Left kidney (tissue), 8 donors: ENCODE measurements at places on chromosomes 2 and 18.

GRCh38 chr18:45726603-45727002 is 2.6 kb downstream of the SLC14A1 start:
- no peak for DNase-seq

DNA sequence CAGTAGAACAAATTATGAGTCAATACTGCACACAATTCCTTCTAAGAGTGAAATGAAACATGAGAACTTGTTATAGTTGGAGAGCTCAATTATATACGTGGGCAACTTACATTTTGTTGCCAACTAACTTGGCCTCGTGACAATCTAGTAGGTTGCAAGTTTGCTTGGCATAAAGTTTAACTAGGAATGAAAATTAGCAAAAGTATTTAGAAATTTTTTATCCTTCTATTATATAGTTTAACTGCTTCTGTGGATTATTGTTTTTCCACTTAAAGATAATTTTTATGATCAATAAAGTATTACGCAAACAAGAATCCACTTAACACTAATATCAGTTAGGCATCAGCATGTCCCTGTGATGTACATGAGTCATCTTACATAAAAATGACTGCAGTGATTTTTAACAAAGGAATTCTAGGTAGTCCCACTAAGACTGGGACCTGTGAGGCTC is 41.1 kb downstream of the FAM124B start:
- no peak for DNase-seq

- DNase-seq, result no peak
Observed at GRCh38 chr2:219289537-219290361, 10.6 kb downstream of the DNAJB2 start.

- no peak for DNase-seq
Observed at GRCh38 chr18:36817039-36817438, 11.8 kb downstream of the TPGS2 start.

- no peak for DNase-seq
Observed at GRCh38 chr2:618422-618990, 58.7 kb downstream of the TMEM18 start.

- no peak for DNase-seq
Observed at GRCh38 chr18:75249672-75250470, 39.3 kb downstream of the TSHZ1 start.

- DNase-seq, result no peak
Observed at GRCh38 chr2:70679259-70679658, 88.7 kb downstream of the ADD2 start.

DNA sequence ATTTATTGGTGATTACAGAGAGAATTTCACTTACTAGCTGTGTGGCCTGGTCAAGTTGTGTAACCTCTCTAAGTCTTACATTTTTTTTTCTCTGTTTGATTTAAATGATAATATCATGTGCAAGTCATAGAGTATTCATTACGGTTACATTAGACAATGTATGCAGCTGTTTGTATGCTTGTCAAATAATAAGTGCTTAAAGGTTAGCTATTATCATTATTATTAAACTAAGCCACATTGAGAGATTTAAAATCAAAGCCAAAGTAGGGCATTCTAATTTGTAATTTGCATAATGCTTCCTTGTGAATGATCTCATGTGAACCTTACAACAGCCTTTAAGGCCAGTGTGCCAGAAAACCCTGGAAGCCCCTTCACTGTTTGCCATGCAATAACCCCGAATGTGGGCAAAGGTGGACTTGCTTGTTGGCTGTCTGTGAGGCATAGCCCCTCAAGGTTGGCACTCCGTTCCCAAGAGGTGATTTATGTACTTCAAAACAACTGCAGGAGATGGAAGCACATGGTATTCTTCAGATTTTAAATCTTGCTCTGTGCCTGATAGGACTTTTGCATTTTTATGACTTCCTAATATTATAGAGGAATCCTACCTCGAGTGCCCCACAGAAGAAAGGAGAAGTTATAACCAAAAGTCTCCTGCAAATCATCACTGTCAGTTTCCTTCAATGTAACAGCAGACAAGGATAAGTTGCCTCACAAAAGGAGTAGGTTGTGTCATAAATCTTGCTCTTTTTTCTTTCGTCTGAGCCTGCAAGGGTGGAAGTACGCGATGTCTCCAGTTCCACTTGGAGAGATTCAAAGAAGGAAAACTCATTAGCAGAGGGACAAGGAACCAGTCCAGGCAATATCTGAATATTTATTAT is 272.0 kb downstream of the TGIF1 start:
- DNase-seq, result no peak

DNA sequence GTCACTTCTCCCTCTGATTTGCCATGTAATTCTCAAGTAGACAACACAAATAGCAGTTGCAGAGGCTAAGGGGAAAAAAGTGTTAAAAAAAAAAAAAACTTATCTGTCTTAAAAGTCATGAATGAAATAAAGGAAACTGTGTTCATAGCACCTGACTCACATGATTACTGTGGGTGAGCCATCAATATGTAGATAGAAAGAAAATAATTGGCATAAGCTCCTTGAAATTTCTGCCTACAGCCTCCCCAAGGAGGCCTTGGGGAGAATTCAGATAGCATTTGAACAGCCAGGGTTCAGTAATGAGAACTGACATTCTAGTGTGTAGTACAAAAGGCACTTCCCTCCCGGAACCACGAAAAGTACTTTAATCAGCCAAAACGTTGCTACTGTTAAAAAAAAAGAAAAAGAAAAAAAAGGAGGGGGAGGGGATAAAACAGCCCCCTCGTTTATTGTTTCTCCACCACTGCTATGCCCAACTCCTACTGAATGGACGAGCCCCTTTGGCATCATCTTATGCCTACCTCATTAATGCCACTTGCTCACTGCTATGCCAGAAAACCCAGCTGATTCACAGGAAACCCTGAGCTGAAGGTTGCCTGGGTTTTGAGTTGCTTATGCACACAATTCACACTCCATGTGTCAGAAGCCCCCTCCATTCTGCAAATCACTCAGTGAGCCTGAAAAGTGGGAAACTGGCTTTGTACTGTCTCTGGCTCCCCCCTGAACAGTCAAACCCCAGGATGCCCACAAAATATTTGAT is 65.5 kb upstream of the KLF7 start:
- no peak for DNase-seq

DNA sequence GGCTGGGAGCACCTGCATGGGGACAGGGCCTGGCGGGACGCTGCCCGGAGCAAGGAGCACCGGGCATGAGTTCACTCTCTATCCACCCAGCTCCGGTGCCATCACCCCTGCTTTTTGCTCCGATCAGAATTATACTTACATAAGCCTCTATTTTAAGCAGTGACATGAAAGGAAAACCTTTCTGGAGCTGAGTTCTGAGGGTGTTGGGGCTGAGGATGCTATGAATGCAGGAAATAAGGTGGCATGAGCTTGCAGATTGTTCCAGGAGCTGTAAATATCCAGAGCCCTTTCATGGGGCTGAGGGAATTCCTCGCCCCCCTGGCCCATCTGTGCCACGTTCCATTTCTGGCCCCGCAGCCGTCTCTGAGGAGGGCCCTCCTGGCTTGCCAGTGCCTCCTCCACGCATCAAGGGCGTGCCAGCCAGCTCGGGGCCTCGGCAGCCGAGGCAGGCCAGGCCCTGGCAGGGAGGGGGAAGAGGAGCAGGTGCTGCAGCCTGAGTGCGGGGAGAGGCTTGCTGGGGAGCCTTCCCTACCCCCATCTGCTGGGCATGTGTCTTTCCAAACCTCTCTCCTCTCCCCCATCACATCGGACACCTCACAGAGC is 91.7 kb upstream of the MCFD2 start:
- DNase-seq, result no peak

GRCh38 chr2:217886091-217886490 is 116.7 kb downstream of the TNS1 start:
- no peak for DNase-seq

GRCh38 chr18:21100146-21100545 is 11.5 kb downstream of the ROCK1 start:
- no peak for DNase-seq

DNA sequence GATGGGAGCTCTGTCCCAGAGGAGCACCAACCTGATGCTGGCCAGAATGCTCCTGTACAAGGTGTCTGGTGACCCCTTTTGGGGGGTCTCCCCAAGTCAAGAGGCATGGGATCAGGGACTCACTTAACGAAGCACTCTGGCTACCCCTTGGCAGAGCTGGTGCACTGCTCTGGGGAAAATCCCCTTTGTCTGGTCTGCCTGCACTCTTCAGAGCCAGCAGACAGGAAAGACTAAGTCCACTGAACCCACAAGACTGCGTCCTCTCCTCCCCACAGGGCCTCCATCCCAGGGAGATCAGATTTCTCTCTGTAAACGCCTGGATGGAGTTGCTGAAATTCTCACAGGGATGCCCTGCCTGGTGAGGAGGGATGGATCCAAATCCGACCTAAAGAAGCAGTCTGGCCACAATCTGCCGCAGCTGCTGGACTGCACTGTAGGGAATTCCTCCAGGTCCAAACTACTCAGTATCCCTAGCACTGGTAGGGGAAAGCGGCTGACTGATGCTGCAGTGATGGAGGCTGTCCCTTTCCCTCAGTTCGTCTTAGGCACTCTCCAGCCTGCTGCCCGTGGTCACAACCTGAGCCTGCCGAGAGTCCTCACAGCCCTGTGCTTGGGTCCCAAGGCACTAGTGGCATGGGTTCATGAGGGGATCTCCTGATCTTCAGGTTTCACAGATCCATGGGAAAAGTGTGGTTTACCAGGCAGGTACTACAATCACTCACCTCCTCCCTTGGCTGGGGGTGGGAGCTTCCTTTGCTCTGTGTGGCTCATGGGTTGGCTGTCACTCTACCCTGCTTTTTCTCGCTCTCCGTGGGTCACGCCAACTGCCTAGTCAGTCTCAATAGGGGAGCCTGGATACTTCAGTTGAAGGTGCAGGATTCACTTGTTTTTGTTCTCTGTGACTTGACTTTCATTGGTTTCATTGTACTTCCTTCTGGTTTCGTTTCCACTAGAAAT is 98.6 kb downstream of the SLC4A10 start:
- DNase-seq, result no peak

GRCh38 chr2:55590810-55591440 is 26.5 kb downstream of the PPP4R3B start:
- no peak for DNase-seq
